ENCODE measurements at places on chromosomes 3 and 15.

DNA sequence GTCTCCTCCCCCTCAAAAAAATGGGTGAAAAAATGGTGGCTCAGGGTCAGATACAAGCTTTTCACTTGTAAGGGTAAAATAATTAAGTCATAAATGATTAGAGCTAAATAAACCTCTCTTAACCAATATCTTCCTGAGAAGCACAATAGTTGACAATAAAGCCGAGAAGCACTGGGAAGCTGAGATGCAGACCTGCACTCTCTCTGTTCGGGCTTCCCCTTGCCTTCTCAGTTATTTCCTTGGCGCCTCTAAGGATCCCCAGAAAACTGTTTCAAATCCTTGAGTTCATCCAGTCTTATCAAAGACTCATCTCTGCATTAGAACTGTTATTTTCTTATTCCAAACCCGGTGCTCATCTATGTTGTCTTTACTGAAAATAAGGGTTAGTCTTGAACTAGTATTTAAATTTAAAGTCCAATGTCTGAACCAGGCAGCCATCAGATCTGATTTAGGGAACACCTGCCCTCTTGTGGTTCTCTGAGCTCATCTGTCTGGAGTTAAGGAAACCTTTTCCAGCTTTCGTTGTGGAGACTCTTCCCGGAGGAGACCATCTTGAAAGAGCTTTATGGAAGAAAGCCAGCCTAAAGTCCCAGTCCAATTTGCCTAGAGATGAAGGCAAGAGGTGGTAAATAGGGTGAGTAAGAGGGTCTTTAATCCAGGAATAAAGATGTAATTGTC lies 256.4 kb upstream of the MCTP2 start:
- no peak for DNase-seq

DNA sequence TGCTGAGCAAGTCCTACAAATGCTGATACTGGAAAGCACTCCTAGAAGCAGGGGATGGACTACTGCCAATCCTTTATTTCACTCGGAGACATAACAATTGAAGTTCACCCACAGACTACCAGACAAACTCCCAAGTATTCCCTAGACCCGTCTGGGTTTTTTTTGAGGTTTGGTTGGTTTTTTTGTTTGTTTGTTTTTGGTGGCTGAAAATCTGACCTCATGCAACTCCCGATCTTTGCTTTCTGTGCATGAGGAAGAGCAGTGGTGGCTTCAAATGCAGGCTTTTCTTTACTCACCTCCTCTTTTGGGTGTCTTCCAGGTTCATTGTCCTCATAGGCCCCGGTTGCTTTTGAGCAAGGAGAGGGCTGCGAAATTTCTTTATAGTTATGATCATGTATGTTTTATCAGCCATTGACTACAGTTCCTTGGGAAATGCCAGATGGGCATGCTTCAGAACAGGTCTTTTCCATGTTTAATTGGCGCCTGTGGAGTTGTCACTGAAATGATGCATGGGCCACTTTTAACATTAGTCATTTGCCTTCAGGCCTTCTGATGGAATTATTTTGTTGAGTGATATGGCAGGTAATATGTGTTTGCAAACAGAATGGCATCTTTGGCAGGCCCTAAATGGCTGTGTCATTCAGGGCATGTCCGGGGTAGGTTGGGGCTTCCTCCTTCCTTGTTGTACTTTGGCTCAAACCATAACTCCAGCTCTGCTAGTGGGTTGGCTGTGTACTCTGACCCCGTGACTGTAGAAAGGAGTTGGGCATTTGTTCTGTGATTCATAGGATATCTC lies 81.3 kb upstream of the ZBED2 start:
- no peak for DNase-seq

GRCh38 chr3:13528217-13528867 lies 20.6 kb upstream of the FBLN2 start:
- no peak for DNase-seq

GRCh38 chr3:184884359-184885017 lies 72.5 kb downstream of the VPS8 start:
- no peak for DNase-seq

DNA sequence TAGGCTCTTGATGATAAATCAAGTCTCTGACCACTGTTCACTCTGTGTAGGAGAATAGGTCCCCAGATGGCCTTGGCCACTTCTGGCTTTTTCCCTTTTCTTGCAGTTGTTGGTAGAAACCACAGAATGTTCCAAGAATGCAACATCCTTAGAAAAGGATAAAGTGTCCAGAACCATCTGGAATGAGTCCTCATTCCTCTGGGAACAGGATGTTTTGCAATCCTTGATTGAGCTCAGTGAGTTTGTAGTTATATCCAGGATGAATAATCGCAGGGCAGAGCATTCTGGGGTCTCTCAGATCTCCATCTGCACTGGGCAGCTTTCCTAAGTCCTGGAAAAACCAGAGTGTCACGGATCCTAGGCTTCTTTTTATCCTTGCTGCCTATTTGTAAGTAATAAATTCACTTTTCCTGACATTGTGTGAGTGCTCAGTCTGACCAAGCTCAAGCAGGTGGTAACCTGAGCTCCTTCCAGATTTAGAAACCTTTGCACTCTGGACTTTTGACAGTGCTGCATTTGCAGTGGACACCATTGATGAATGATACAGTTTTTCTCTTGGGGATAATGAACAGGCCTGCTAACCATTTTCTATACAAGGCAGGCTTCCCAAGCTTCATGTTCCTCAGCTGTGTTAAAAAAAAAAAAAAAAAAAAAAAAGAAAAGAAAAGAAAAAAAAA lies 1028.6 kb downstream of the OTOL1 start:
- DNase-seq = no peak

GRCh38 chr3:43505351-43505750 lies 116.5 kb downstream of the ANO10 start:
- no peak for DNase-seq

DNA sequence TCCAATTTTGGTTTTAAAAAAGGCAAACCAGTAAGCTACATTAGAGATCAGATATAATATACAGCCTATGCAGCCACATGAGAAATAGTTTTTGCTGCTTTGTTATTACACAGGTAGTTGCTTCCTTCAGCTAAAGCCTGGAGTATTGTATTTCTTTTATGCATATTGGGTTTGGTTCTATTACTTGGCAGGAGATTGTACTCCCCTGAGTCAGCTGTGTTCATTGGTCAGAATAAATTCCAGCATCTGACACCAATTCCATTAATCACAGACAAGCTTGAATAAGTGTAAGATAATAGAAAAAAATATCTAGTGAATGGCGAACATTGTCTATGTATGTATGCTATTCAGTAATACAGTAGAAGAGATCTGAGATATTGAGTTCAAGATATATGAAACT lies 26.1 kb upstream of the ZCWPW2 start:
- DNase-seq = no peak

DNA sequence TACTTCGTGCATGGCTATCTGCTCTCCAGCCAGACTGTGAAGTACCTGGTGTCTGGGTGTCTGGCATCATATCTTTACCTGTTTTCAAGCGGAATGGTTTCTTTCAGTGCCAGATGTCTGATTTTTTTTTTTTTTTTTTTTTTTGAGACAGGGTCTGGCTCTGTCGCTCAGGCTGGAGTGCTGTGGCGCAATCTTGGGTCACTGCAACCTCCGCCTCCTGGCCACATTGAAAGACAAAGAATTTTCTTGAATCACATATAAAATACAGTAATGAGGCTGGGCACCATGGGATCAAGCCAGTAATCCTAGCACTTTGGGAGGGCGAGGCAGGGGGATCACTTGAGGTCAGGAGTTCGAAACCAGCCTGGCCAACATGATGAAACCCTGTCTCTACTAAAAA lies 2.8 kb upstream of the MESP1 start:
- DNase-seq = no peak
